ENCODE measurements at places on chromosomes 5 and 9. TPM values are rescaled to one million over a fixed set of nuclear protein-coding genes. Genes with fewer than 3 reads are reported as not detected.
A peak's percentile ranks its signal among the peaks of the same experiment; 100 is the strongest.

- no peak for DNase-seq
Observed at GRCh38 chr5:140042393-140042642, 781 bp downstream of the NRG2 start.

DNA sequence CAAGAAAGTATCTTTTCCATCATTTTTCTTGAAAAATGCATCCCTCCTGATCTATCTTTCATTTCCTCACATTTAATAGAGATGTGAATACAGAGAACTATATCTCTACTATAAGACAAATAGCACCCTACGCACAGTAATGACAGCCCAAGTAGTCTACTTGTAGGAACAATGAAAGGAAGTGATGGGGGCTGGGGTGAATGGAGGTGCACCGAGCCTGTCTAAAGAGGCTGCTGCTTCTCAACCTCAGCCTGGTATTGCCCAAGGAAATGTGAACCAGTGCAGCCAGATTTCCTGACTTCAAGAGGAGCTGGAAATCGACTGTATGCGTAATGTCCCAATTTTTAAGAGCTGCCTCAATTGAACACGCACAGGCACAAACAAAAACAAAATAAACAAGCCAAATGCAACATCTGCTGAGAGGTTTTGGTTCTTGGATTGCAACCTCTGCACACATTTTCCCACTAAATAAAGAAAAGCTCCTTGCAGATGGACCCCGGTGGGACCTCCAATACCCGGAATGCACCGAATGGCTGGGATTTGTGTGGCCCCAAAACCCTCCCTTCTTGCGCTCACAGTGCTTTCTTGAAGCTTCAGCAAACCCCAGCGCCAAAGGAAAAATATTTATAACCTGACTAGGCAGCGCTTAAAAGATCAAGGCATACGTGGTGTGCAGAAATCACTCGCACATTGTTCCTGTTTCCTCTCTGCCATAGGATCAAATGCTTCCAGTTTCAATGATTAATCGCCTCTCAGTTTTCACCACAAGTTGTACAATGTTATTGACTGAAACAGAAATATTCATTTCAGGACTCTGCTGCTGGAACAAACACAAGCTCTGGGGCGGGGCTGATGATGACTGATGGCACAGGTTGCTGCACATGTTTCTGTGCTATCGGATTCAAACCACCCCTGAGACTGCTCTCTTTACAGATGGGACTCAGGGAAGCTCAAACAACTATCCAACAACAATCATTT is 68.3 kb downstream of the KCNIP1 start:
- DNase-seq, result no peak

DNA sequence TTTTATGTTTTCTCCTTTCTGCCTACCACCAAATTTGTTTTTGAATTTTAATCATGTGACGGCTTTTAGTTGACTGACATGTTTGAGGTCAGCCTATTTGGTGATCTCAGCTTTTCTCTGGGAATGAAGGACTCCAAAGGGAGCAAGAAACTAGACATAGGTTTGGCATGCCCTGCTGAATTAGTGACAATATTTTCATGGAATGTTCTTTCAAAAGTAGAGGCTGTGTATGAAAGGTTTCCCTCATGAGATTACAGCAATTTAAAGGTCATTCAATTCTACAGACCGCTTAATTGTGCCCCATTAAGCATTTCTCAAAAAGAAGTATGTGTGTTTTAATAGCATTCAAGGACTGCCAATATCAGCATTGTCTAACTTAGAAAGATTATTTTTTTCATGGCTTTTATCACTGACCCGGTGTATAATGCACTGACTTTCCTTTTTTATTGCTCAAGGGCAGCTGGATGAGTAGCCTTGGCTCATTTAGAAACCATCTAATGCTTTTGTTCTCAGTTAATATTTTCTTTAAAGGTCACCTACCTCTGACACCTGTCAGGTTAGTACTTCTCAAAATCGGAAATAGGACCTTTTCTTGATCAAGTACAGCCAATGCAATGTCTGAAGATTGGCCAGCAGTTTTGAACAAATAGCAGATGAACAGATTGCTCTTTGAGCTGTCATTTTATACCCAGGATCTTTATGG is 8.1 kb upstream of the MLLT3 start:
- DNase-seq, result no peak

- no peak for DNase-seq
Observed at GRCh38 chr9:114131808-114132549, 23.4 kb upstream of the COL27A1 start.

DNA sequence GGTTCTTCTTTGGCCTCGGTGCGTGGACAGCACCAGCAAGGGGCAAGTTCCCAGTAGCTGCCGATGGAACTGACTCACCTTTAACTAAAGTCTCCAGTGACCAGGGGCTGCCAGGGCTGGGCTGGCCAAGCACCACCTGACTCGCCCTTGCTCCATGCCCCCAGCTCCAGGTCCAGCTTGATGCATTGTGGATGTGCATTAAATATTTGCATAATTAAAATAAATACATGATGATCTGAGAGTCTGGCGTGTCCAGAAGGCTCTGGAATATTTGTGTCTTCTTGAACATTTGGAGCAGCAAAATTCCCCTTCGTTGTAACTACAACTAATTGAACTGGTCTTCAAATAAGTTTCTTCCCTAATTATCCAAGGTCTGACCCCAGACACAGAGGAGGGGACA is 9.5 kb upstream of the PRDM12 start:
- peak; percentile 65 for DNase-seq

Gene PCDHA4
- total RNA-seq, result 0.88 TPM

Gene PCDHGA8
- 3.5 TPM for total RNA-seq

Gene ARL14EPL
- total RNA-seq, result not detected

Data from osteoblast (primary cell).